HFFc6 (cell line): ENCODE measurements at places on chromosomes 7 and 10. TPM values are rescaled to one million over a fixed set of nuclear protein-coding genes. Genes with fewer than 3 reads are reported as not detected.

The TBC1D12 gene
- 5.2 and 6.0 TPM in 2 replicates for total RNA-seq

The NPY4R gene
- total RNA-seq, result 0.12 to 0.14 TPM in 2 of 3 replicates, not detected in the other

The SLC26A5 gene
- total RNA-seq, result not detected in 3 replicates

The SUFU gene
- 16.7 to 18.2 TPM (median 16.8 TPM) in 3 replicates for total RNA-seq

The ASB4 gene
- total RNA-seq, result not detected in 2 replicates

The FKBP14 gene
- total RNA-seq, result 64.5 to 71.5 TPM (median 67.8 TPM) in 3 replicates

The COL26A1 gene
- total RNA-seq, result not detected in 3 replicates

The SPDYE2B gene
- total RNA-seq, result not detected in 3 replicates

The MOGAT3 gene
- total RNA-seq, result not detected in 3 replicates

The SORCS1 gene
- 0.03 to 0.10 TPM in 2 of 3 replicates, not detected in the other for total RNA-seq

The SPDYE3 gene
- total RNA-seq, result not detected in 3 replicates

The ITIH5 gene
- total RNA-seq, result not detected in 3 replicates

The PNLIPRP2 gene
- not detected in 2 replicates for total RNA-seq

The C10orf95 gene
- not detected in 3 replicates for total RNA-seq
